ENCODE measurements at places on chromosomes 7 and 10.

DNA sequence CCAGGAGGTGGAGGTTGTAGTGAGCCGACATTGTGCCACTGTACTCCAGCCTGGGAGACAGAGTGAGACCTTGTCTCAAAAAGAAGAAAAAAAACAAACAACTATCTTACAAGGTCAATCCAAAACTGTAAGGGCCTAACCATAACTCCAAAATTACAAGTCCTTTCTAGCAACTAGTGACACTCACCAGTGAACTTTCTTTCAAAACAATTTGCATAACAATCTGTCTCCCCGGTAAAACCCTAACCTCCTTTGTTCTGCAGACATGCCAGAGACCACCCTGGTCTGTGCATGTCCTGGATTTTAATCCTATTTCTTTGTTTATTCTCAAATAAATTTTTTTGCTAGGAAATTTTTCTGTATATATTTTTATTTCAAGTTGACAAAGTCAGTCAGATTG, 68.1 kb downstream of the EXOC6 start:
- no peak for DNase-seq

DNA sequence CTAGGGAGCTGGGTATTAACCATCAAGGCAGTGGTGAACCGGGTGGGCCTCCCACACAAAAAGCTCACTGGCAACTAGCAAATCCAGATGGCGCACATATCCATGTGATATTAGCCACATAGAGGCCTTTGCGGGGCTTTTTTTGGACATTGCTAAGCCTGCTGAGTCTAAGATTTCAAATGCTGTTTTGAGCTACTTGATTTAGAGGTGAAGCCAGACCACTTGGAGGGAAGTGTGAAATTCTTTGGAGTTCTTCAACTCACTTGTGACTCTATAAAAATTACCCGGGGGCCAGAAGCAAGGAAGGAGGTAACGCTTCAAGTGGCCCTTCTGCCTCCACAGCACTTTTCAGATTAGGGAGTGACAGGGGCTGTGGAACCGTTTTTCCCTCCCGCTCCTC, 619.8 kb upstream of the GALNT17 start:
- no peak for DNase-seq

DNA sequence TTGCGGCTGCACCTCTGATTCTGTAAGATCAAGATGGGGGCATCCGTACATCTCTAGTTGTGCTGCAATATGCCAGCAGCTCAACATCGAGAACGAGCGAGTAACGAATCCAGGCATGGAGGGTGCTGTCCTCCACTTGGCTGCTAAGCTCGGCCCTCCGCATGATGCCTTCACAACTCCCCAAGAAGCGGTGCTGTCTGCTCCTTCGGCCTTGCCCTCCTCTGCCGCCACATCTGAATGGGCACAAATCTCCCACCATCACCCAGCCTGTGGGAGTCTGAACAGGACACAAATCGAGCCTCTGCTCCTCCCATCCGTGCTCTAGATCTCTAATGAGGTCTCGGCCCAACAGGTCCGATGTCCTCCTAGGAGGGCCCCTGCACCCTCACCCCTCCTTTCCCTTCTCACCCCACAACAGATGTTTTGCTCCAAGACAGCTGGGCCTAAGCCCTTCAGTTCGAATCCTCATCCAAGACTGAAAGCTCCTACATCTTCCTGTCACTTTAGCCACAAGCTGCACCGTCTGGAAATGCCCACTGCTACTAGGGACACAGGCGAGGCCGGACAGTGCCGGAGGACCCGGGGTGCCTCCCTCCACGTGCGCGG, 86.7 kb downstream of the ZNF33B start:
- DNase-seq = no peak

- DNase-seq = no peak
Measured at GRCh38 chr7:80309971-80310549, 175.4 kb downstream of the GNAI1 start.

GRCh38 chr10:23512355-23513058, 73.6 kb downstream of the OTUD1 start:
- DNase-seq = no peak

DNA sequence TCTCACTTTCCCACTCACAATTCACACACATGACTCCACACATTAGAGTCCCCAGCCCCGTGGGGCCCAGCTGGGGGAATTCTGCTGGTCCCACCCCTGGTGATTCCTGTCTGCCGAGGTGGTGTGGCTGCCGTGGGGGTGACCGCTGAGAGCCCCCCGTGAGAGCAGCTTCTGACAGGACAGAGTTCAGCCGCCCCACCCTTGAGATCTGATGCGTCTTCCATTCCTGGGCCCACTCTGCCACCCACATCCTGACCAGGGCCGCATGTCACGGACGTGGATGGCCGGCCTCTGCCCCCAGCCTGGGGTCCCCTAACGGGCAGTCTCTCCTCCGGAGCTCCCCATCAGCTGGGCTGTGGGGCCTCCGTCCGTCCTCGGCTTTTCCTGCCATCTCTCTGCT, 240.1 kb upstream of the PITRM1 start:
- no peak for DNase-seq

- DNase-seq = no peak
Measured at GRCh38 chr10:114058297-114058696, 14.6 kb downstream of the ADRB1 start.

DNA sequence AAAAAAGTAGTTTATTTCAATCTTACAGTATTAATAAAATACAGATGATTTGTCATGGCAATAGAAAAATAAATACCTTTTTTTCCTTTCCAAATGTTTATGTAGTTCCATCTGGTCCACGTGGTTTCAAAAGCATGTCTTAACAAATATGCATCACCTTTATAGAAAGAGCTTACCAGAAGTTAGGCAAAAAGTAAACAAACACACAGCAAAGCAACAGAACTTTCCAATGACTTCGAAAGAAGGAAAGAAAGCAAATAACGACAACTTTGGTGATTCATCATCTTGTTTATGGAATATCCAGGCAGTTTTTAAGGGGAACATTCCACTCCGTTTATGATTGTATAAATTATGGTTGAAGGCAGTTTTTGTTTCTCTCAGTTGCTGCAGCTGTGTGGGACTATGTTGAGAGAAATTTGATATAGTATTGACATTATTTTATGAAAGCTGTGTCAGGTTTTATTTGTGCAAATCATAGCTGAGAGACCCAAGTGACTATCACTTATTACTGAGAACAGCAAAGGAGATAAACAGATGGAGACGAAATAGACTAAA, 203.1 kb downstream of the CDC14C start:
- no peak for DNase-seq

DNA sequence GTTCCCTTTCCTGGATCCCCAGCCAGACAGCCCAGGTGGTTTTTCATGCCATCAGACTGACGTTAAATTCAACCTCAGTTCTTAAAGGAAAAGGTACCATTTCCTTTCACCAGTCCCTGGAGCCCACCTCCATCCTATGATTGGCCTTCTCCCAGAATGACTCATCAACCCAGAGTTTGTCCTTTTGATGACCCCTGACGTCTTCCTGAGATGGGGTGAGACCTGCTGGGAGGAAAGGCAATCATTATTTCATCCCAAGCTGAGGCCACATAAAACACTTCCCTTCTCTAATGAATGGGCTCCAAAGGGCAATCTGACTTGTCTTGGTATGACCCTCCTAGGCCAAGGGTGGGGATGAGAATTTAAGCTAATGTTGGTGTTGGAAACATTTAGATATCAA, 750.7 kb downstream of the SUGCT start:
- DNase-seq = no peak

- no peak for DNase-seq
Measured at GRCh38 chr7:107228291-107228690, 59.5 kb downstream of the HBP1 start.

- no peak for DNase-seq
Measured at GRCh38 chr7:92071032-92071431, 63.2 kb downstream of the CYP51A1 start.

DNA sequence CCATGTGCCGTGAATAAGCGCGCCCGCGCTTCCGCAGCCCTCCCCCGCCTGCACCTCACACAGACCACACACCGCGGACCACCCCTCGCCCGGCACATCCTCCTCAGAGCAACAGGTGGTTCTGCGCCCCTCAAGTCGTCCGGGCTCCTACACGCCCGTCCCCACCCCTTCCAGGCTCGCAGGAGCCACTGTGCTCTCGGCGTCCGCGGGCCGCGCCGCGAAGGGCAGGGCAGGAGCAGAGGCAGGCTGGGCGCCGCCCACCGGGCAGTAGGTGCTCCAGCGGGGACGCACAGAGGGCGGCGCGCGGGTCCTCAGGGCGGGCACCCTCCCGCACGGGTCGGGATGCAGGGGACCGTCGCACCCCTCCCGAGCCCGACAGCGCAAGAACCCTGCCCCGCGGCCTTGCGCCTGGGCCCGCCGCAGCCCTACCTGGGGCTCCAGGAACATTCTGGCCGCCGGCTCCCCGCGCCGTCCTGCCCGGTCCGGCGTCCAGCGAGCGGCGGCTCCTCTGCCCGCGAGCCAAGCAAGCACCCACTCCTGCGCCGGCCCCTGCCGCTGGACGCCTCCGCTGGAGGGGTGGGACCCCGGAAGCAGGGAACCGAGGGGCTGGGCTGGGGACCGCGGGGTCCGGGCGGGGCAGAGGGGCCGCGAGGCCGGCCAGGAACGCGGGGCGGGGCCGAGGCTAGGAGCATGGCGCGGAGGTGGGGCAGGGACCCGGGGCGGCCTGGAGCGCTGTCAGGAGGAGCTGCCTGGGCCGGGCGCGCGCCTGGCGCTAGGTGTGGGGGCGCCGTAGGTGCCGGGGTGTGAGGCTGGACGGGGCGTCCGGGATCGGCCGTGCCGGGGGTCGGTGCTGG, 37.4 kb downstream of the RASGEF1A start:
- peak; percentile 48 for DNase-seq

DNA sequence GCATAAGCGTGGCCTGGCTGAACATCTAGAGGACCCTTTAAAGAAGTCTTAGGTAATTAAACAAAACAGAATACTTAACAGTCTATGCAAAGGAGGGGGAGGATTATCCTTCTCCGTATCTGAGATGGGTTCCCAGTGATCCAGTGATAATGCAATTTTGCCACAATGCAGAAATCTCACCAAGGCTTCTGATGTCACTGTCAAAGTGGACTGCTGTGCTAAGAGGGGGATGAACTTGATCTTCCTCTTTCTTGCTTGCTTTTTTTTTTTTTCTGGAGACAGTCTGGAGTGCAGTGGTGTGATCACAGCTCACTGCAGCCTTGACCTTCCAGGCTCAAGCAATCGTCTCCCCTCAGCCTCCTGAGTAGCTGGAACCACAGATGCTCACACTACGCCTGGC, 30.8 kb downstream of the GATA3 start:
- DNase-seq = no peak

DNA sequence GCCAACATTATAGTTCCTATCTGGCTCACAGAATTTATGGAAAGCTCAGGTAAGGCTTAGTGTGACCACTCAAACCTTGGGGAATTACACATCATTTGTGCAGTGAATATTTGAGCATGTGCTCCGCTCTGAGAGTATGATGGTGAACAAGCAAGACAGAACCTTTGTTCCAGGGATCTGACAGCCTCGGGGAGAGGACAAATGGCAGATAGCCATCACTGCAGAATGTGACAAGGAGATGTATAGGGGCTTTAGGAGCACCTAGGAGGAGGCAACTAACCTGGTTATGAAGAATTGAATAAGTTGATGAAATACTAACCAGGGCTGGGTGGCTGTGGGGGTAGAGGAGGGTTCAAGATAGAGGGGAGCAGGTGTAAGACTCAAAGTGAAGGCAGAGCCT, 290.5 kb downstream of the GFRA1 start:
- no peak for DNase-seq

DNA sequence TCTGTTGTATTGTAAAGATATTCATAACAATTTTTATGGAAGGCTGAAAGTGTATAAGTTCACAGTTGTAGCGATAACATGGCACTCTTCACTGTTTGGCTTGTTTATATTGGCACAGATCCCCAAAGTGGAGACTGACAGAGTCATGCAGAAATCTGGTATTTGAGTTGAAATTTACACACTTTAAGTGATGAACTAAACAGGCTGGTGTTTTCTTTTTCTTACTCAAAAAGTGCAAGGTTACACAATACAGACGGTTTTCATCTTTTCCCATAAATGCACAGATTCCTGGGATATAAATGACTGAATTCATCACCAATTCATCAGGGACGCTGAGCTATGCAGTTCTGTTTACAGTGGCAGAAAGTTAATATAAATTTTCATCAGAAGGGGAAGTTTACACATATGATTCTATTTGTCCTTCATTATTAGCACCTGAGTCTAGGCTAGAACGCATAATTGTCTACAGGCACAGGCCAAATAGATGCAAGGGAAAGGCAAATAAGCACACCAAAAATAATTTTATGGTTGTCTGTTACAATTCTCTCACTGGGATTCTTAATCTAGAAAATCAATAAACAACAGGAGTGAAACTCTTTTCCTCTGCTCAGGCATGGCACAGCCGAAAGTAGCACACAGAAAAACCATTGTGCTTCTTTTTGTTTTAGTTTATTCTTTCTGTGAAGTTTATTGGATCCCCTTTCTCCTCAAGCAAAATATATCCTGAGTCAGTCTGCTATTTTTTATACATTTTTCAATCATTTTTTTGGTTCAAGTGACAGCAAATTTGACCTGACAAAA, 88.0 kb downstream of the FOXP2 start:
- DNase-seq = no peak

DNA sequence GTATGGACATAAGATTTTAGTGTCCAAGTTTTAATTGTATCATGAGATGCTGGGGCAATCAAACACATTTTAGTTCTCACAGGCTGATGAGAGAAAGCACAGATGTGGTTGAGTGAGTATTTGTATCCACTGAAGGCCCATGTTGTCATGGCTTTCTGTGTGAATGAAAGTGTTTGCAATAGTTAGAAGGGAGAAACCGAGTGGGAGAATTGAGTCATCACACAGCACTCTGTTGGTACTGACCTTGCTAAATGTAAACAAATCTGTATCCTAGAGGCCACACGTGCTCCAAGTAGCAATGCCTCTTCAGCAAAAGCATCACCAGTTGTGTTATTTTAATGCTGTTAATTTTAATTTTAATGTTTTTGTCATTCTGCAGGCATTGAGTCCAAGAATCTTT, 121.2 kb downstream of the EMX2 start:
- DNase-seq = no peak

DNA sequence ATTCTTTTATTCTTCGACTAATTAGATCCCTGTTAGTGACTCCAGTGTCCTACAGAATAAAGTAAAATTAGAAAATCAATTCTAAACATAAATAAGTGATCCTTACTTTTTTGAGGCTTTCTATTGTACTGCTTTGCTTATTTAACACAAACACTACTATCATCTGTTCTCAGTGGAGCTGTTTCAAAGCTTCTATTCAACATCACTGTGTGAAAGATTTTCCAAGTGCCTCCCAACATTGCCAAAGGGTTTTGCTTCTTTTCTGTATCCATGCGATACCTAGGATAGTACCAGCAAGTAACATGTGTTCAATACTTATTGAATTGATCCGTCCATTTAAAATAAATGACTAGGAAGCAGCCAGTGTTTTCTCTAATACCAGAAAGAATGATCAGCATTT, 125.7 kb downstream of the ARHGAP21 start:
- DNase-seq = no peak

DNA sequence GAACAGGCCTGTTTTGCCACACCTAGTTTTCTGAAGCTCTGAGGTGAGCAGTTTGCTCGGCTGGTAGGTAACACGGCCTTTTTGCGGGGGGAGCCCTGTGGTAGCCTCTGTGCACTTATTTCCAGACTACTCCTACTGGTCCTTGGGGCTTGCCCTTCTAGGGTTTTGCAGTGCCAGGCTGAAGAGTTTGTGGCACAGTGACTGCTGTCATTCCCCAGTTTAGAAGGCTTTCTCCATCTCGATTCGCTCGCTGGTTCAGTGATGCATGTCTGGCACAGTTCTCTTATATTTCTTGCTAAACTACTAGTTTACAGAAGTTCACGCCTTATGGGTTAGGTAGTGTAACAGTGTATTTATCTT, 711 bp downstream of the KIF20B start:
- peak; percentile 18 for DNase-seq

- no peak for DNase-seq
Measured at GRCh38 chr10:43734716-43735115, 86.0 kb upstream of the ZNF32 start.
